ENCODE measurements at places on chromosomes 7 and 10. TPM values are rescaled to one million over a fixed set of nuclear protein-coding genes. Genes with fewer than 3 reads are reported as not detected.

Gene OGA
- 174 TPM for total RNA-seq

Gene TUBB8
- not detected for total RNA-seq

Gene LIMK1
- 52.9 TPM for total RNA-seq

Gene PHYHIPL
- not detected for total RNA-seq

DNA sequence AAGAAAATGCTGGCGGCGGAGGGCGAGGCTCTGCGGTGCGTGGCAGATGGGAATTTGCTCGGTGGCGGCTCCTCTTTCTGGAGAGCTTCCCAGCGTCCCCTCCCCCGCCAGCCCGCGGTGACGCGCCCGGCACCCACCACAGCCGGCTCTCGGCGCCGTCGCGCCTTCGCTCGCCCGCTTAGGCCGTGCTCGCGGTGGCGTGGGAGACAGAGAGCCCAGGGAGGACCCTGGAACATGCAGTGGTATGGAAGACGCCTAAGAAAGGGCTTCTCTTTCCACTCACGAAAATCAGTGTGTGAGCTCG, 576 bp upstream of the CSGALNACT2 start:
- no peak for DNase-seq

DNA sequence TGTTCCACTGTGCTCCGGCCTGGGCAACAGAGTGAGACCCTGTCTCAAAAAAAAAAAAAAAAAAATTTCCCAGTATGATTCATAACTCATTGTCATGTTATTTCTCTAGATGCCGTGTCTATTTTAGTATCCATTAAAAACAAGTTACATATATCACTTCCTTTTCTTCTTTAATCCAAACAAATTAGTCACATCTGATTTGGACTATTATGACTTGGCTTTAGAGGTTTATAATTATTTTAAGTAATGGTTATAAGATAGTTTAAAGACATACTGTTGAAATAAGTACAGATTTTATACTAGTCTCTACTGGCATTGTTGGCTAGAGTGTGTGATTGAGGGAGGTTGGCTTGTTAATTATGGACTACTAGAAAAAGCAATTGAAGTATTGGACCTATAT, 53.3 kb downstream of the ZMYND11 start:
- DNase-seq, result no peak

GRCh38 chr10:125797424-125797823, 21.8 kb upstream of the MMP21 start:
- DNase-seq, result no peak

Gene ADAMTS14
- total RNA-seq, result 0.61 TPM

DNA sequence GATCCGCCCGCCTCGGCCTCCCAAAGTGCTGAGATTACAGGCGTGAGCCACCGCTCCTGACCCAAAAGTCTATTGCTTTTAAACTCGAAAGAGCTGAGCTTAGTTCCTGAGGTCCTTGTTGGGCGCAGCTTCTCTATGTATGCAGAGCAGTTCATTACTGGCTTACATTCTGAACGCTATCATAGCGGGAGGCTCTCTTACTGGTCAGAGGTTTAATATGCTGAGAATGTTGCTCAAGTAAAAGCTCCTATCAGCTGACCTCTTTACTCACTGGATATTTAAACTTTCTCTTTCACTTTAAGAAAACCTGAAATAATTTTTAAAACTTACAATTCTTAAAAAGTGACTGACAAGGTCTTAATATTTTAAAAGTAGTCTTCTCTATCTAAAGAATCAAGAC, 160.8 kb upstream of the WNT16 start:
- DNase-seq, result no peak

DNA sequence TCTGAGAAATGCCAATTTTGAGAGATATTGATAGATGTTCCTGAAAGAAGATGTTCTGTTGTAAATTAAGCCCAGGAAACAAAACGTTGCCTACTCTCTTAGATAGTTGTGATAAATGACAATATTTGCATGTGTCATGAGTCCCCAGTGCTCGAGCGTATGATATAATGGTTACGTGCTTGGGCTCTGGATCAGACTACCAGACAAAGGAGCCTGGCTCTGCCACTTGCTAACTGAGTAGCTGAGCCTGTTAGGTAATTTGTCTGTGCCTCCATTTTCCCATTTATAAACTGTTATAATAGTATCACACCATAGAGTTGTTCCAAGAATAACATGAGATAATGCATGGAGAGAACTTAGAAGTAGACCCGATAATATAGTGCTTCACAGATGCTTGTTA, 1.8 kb downstream of the A1CF start:
- DNase-seq, result no peak

- no peak for DNase-seq
These were observed 4.7 kb upstream of the EBF3 start for GRCh38 chr10:129968853-129969183.

GRCh38 chr7:151375530-151376217, 34.1 kb downstream of the NUB1 start:
- DNase-seq, result peak; percentile 47

DNA sequence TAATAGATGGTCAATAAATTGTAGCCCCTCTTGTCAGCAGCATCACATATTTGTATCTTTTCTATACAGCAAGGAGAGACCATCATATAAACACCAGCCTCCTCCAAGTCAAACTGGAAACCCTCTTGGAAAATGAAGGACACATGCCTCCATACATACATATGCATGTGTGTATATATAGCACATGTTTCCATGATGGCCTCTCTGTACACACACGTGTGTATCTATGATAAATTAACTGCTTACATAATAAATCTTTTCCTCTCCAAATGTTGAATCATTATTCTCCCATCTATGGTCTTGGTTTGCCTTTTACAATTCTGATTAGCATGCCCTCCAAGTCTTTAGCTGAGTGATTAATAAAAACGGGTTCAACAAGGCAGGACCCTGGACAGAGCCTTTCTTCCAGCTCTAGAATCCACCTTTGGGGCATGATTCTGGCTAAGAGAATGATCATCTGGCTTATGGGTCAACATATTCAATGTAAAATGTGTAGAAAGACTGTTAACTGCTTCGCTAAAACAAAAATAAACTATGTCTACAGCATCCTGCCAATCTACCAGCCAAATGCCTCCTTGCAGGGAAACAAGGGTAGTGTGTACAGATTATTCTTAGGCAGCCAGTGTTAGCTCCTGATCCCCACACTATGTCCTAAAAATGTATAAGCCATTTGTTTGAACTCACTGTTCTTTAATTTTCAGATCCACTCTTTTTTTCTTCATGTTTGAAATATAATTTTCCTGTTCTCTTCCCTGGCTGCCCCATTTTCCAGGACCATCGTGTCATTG, 70.0 kb downstream of the CRTAC1 start:
- no peak for DNase-seq

- DNase-seq, result no peak
These were observed 24.6 kb upstream of the NAMPT start for GRCh38 chr7:106309362-106309761.

GRCh38 chr7:139597028-139597427, 73.5 kb downstream of the CLEC2L start:
- no peak for DNase-seq

Gene ABI1
- total RNA-seq, result 66.7 TPM

DNA sequence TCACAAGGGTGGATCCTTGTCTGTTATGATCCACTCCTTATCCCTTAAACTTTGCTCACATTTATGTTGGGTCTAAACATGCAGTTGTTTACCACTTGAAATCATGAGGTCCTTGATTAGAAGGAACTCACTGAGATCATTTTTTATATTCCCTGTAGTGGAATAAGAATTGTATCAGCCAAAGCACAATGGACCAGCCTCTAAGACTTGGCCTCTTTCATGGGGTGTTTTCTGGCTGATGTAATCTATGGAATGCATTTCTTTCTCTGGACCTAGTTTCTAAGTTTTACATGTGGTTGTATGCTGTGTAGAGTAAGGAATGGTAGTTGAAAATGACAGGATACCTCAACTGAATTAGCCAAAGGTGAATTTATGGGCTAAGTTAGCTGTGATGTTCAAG, 376.6 kb downstream of the SORCS3 start:
- DNase-seq, result no peak
